ENCODE measurements at places on chromosomes 16 and 17.

- DNase-seq = no peak
These were observed 4.7 kb upstream of the MPO start for GRCh38 chr17:58285422-58285810.

DNA sequence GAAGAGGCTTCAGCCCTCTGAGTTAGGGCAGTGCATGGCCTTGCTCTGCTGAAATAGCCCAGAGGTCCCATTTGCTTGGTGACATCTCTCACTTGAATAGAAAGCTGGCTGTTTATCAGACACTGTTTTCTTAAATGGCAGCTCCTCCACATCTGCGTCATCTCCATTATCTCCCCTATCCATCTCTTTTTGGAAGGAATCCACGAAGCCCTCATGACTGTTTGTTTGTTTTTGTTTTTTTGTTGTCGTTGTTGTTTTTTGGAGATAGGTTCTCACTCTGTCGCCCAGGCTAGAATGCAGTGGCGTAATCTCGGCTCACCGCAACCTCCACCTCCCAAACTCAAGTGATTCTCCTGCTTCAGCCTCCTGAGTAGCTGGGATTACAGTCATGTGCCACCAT lies 16.6 kb downstream of the NAA60 start:
- no peak for DNase-seq

- no peak for DNase-seq
These were observed 333.9 kb upstream of the CDH11 start for GRCh38 chr16:65455761-65456160.

DNA sequence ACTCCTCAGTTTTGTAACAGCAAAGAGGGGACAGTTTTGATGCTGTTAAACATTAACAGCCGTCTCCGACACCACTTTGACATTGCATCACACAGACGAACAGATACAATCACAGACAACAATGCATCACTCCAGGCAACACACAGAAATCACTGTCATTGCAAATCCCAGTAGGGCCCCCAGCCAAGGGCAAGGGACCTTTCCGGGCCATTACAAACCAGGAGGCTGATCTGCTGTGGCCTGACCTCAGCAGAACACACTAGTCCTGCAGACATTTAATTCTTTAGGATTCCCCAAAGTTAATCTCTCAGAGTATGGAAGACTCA lies 136.2 kb upstream of the RCVRN start:
- DNase-seq = no peak

DNA sequence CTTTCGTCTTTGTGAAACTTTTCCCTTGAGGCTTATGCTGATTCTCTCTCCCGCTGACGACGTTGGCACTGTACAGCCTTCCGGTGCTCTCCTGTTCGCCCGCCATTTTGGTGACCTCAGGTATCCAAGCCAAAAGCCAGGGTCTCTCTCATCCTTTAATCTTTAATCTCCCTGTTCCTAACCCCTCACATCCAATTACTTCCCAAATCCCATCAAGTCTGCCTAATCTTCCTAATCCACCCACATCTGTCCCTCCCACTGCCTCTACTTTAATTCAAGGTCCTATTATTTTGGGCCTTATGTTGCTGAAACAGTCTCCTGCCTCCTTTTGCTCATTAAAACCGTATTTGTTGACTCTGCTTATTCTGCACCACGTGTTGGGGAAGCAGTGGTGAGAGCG lies 7.3 kb downstream of the WRAP53 start:
- no peak for DNase-seq

- DNase-seq = no peak
These were observed 18.1 kb downstream of the KCNJ2 start for GRCh38 chr17:70187383-70187782.

DNA sequence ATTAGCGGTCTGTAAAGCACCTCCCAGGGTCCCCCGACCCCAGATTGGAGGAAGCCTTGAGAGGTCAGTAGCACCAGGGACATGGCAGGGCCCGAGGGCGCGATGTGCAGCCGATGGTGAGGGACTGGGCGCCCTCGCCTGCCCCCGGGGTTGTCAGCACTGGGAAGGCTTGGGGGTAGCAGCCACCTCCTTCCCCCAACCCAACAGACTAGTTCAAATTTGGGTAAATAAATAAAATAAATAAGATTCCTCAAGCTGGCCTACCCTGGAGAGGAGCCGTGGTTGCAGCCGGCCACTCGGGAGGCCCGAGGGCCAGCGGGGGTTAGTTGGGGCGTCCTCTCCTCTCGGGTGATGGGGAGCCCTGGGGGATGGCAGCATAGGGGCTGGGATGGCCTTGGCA lies 1.5 kb downstream of the C16orf92 start:
- DNase-seq = no peak

DNA sequence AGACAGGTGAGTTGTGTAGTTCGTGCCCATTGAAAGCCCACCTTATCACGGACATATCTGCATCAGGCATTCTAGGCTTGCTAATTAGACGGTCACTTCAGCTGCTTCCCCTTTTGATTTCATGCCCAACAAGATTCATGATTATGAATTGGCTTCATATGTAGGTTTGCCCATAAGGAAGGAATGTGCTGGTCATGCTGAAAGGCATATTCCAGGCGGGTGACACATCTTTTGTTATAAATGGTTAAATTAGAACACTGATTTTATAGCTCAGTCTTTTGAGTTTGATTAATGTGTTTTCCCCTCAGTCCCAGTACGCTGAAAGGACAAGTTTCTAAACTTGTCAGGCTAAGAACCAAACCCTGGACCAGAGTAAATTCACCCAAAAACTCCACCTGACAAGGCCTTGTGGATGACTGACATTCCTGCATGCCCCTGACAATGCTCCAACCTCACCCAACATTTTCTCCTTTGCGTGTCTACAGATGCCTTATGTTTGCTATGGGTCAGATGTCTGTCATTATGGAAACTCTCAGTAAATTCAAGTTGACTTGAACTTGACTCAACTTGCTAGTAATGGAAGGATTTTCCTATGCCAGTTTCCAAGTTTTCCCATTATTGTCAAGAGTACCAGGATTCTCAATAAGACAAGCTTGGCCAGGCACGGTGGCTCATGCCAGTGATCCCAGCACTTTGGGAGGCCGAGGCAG lies 421.9 kb downstream of the PMP22 start:
- no peak for DNase-seq

DNA sequence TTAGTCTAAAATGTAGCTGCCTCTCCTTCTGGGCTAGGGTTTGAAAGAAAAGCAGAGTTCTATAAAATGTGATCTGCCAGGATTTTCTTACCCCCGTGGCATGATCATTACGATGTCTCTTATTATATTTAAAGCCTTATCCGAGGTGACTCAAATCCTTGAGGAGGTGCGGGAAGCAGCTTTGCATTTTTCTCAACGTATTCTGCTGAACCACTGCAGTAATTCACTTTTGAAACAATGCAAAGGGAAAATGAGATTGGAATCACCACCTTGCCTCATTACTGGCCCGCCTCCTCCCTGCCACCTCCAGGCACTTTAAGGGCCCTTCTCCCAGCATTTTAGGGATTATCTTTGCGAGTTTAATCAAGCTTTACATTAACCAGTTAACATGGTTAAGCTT lies 9.7 kb upstream of the NOG start:
- DNase-seq = no peak

DNA sequence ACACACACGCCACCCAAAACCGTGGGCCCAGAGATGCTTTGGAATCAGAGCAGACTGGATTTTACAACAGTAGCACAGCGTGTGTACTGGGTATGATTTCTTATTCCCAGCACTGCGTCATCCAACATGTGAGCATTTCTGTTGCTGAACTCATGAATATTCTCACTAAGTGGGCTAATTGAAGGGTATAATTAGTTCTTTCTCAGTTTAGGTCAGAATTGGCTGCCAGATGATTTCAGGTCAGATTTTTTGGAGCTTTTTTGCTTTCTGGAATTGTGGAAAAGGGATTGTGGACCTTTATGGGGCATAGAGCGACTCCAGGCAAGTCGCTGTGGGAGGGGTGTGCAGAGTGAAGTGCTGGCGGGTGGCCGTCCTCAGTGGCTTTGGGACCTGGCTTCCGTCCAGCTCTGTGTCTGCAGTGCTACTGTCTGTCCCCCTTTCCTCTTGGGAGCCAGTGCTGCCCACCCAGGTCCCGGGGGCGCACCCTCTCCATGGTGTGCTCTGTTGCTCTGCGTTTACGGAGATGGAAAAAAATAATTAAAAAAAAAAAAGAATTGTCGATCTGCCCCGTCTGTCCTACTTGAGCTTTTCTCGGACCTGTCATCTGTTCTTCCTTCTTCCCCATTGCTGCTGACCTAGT lies 25.0 kb downstream of the FOXK2 start:
- no peak for DNase-seq

- DNase-seq = no peak
These were observed 46.0 kb downstream of the NOG start for GRCh38 chr17:56639517-56639916.
